T-helper 17 cell (primary cell): ENCODE measurements at places on chromosomes 7 and 10.

DNA sequence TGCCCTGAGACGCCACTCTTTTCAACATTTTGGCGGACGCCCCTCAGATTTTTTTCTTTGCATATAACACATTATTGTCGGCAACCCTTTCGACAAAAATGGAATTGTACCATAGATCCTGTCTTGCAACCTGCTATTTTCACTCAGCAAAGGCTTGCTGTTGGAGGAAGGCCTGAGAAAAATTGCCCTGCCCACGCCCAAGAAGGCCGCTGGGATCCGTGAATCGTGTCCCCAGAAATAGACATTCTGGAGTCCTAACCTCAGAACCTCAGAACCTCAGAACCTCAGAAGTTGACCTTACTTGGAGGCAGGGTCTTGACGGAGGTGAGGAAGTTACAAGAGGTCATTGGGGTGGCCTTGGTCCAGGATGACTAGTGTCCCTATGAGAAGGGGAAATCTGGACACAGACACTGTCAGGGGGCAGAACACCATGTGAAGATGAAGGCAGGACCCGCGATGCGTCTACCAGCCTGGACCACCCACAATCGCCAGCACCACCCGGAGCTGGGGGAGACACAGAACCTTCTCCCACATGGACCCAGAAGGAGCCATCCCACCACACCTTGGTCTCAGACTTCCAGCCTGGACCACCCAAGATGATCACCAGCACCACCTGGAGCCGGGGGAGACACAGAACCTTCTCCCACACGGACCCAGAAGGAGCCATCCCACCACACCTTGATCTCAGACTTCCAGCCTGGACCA lies 19.1 kb upstream of the DNAAF5 start:
- no peak for DNase-seq

GRCh38 chr7:45138433-45139267 lies 18.9 kb upstream of the RAMP3 start:
- no peak for DNase-seq

GRCh38 chr10:58502956-58503355 lies 9.7 kb upstream of the BICC1 start:
- no peak for DNase-seq

GRCh38 chr7:108261560-108262255 lies 131.5 kb upstream of the LAMB4 start:
- no peak for DNase-seq

- DNase-seq, result no peak
Measured at GRCh38 chr7:134394056-134394455, 64.8 kb downstream of the AKR1B1 start.

DNA sequence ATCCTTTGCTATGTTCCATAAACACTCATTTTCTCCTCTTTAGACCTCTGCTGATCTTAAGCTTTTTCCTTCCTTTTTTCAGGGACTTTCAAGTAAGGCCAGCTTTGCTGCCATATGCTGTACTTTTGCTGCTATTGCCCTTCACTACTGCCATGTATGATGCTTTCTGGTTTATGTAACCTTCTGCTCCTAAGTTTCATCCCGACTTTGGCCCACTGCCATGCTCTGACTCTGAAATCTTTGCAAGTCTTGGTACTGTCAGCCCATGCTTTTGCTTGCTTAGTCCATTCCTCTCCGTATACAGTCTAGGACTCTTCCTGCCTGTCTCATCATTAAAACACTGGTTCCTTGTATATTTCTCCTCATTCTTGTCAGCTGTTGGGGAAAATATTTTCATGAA lies 152.4 kb downstream of the RNF133 start:
- DNase-seq, result no peak

DNA sequence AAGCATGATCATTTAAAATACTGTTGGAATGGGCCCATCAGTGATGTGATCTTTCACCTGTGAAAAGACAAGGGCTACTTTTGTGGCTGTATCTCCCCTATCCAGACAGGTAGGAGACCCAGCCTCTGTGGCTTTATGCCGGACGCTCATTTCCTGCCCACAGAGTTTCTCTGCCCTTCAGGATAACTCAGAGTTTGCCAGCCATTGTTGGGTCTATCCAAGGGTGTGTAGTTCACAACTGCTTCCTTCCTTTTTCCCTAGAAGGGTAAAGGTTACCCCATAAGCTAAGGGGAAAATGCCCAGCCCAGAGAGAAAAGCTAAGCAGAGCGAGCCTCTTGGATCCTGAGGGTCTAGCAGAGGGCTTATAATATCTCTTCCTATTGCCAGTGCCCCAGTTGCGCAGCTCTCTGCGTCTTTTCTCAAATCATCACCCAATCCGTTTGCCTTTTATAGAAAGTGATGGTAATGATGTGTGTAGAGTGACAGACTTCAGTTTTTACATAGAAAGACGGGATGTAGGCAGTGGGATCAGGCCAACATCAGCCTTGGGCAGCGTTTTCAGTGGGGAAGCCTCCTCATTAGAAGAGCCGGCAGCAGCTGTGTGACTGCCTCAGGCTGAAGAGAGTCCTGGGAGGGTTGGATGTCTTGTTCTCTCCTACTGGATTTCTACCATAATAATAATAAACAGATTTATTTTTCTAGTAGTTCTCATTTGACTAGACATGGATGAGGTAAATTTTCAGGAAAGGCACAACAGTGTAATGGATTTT lies 80.5 kb downstream of the MET start:
- no peak for DNase-seq

GRCh38 chr7:105802604-105803428 lies 73.6 kb downstream of the ATXN7L1 start:
- no peak for DNase-seq

- no peak for DNase-seq
Measured at GRCh38 chr7:80703272-80703671, 64.8 kb downstream of the CD36 start.

GRCh38 chr10:10132009-10132408 lies 885.7 kb upstream of the CELF2 start:
- DNase-seq, result no peak

DNA sequence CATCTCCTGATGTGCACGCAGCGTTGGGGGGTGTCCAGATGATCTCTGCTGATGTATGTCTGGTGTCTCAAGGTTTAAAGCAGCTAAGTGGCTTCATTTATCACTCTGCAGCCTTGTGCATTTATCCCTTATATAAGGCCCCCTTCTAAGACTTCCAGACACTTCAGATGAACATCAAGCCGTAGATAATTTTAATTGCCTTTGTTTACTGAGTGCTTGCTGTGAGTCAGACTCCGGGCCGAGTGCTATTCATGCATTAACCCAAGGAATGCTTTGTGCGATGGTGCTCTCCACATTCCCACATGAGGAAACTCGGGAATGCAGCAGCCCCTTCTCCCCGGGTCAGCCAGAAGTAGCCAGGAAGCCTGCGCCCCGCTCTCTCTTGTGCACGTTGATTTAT lies 328.6 kb upstream of the COBL start:
- DNase-seq, result no peak

DNA sequence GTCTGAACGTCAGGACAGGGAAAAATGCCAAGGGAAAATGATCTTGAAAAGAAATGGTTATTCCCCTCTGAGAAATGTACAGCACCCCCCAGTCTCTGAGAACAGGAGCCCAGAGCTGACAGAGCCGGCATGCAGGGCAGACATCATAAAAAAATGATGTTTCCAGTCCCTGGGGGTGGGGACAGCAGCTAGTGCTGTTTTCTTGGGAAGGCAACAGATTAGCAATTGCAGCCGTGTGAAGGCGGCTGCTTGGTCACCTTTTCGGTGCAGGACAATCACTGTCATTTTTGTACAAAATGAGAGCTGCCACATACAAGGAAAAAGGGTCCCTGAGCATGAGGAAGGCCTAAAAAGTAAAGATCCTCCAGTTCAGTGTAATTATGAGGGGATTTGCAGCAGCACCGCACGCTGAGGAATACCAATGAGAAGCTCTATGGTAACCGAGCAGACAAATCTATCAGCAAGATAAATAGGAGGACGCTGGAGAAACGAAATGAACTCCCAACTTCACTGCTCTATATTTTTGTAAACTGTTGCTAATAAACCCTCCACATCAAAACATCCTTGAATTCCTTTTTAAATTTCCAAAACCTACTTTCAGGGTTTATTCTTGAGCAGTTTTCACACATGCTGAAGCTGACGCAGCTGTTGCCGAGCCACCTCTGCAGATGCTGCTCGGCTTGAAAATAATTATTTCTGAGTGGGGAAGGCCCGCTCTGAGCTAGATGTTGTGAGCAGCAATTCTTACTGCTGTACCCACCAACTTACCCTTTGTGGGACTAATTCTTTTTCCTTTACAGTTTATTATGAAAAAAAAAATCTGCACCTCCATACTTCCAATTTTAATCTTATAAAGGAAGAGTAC lies 98.2 kb upstream of the NEBL start:
- no peak for DNase-seq

GRCh38 chr10:88182601-88182930 lies 319.1 kb downstream of the PTEN start:
- no peak for DNase-seq

- DNase-seq, result no peak
Measured at GRCh38 chr10:14616955-14617730, 157.6 kb downstream of the FAM107B start.

DNA sequence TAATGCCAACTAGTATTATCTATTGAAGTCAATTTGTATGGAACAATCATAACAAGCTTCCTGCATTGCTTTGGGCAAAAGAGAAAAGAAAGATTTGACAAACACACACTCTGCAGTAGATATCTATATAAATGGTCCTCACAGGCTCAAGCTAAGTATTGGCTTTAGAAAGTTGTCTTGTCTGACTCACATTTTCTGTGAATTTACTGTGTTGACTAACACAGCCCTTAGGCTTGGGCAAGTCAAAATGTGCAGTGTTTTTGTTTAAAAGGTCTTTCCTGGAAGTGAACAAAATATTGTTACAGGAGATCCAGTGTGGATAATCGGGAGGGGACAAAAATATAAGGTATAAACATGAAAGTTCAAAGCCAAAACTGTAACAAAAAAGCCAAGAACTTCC lies 194.4 kb downstream of the RELN start:
- DNase-seq, result no peak

GRCh38 chr10:47057471-47057870 lies 146.2 kb downstream of the PTPN20 start:
- no peak for DNase-seq

DNA sequence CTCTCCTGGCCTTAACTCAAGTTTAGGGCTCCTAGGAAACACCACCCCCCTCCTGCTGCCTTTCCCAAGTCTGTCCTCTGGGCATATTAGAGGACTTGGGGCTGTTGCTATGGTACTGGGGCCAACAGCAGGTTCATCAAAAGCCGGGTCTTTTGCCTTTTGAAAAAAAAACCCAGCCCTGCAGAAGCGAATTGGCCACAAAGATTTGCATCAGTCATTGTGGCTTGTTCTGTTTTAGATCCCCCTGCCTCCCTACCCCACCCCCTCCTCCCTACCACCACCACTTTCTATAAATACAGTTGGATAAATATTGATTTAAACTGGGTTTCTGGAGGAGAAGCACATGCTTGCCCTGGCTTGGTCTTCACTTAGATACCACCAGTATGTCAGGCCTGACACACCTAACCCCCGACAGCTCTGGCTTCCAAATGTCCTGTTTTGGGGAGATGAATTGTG lies 7.0 kb downstream of the MXI1 start:
- no peak for DNase-seq

- no peak for DNase-seq
Measured at GRCh38 chr7:46033592-46033991, 112.5 kb upstream of the IGFBP3 start.

DNA sequence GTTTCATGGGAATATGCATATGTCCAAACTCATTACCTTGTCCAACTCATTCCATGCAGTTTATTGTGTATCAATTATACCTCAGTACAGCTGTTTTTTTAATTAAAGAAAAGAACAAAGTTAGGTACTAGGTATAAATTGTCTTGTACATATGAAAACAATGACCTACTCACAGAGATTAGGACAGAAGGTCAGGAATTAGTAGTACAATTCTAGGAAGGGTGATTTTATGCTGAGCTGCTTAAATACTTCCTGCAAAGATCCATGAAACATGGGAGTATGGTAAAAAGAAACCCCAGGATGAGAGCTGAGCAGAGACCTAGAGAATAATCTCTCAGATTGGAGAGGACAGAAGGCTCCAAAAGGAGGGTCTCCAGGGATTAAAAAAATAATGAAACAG lies 13.8 kb upstream of the KDM7A start:
- DNase-seq, result no peak

GRCh38 chr7:30136117-30136731 lies 1.4 kb downstream of the MTURN start:
- DNase-seq, result no peak

GRCh38 chr7:16060502-16060901 lies 360.8 kb downstream of the CRPPA start:
- no peak for DNase-seq

GRCh38 chr10:124494046-124494807 lies 32.6 kb downstream of the LHPP start:
- no peak for DNase-seq

- DNase-seq, result no peak
Measured at GRCh38 chr10:64732372-64732957, 1211.3 kb downstream of the REEP3 start.

DNA sequence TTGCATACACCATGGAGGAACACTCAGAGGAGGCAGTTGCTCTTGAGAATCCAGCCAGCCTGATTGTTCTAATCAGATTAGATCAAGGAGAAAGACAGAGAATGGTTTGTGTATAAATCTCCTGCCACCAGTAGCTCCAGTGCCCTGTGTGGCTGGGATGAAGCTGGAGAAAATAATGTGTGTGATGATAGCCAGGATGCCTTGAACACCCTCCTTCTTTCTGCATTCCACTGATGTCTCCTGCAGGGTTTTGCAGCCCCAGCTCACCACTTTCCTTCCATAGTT lies 614.7 kb upstream of the FOXK1 start:
- no peak for DNase-seq

- DNase-seq, result no peak
Measured at GRCh38 chr10:120221873-120222485, 235.0 kb upstream of the PLPP4 start.

DNA sequence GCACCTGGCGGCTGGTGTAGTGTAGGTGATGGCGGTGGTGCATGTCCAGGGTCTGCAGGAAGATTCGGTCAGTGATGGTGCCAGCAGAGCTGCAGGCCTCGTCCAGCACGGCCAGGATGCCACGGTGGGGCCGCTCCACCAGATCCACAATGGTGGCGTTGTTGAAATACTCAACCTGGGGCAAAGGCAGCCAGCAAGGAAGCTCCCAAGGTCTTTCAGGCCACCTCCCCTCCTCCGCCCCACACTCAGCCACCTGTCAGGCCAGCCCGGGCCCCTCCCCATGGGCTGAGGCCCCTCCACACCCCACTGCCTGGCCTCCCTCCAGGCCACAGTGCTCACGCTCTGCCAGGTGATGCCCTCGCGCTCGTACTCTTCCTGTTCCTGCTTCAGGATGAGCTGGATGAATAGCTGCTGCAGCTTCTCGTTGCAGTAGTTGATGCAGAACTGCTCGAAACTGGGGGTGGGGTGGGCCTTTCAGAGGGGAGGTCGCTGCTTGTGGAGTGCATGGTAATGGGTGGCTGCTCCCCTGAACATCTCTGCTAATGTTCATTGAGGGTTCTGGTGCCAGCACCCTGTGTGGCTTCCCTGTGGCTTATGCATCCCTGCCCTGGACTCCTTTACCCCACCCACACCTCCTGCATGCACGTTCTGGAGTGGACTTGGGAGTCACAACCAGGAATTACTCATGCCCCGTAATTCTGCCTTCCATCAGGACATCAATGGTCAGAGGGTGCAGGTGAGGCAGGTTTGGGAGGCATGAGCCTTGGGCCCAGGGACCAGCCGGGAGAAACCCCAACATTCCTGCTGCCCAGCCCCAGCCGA lies 8.9 kb downstream of the MYO1G start:
- no peak for DNase-seq

- no peak for DNase-seq
Measured at GRCh38 chr7:99137411-99138180, 6.3 kb downstream of the SMURF1 start.

- no peak for DNase-seq
Measured at GRCh38 chr7:25707768-25708620, 444.0 kb upstream of the NFE2L3 start.
